ENCODE measurements at places on chromosomes 5 and 9. TPM values are rescaled to one million over a fixed set of nuclear protein-coding genes. Genes with fewer than 3 reads are reported as not detected.

GRCh38 chr9:69743930-69744329 is 15.9 kb downstream of the PTAR1 start:
- no peak for DNase-seq

GRCh38 chr9:110729641-110730040 is 61.0 kb downstream of the MUSK start:
- DNase-seq: no peak

GRCh38 chr5:181133610-181134231 is 2.8 kb upstream of the OR2V1 start:
- DNase-seq: no peak

The GRIA1 gene
- polyA plus RNA-seq: not detected

The FOXD4 gene
- polyA plus RNA-seq: not detected

DNA sequence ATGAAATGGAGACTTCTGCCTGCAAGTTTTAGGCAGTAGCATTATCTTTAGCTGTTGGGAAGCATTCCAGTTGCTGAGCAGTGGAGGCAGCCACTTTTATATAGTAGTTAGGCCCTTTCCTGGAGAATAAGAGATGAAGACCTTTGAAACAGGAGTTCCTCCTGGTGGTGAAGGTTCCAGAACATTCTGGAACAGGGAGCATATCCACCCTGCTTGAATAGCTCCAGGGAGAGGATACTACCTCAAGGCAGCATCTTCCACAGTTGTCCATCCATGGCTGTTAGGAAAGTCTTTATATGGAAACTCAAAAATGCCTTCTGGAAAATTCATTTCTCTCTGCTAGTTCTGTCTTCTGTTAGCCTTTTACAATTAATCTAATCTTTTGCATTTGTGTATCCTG is 3.0 kb downstream of the ASPN start:
- no peak for DNase-seq

GRCh38 chr9:112720113-112720780 is 2.3 kb upstream of the INIP start:
- DNase-seq: no peak

The OR5C1 gene
- not detected for polyA plus RNA-seq

DNA sequence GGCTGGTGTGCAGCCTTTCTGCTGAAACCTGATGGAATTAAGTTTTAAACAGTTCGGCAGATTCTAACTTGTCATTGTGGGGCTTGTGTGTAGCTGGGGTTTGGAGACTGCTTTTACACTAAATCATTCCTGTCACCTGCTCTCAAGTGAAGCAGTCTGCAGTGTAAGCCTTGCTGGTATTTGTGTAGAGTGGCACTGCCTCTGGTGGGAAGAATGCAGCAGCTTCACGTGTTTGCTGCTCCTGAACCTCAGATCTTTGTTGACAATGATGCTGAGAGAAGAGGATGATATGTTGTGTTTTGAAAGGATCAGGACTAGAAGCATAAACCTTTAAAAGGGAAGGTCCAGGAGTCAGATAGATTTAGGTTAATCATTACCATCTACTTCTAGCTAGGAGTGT is 88.1 kb downstream of the KDM4C start:
- no peak for DNase-seq

GRCh38 chr5:175351126-175351525 is 92.9 kb downstream of the DRD1 start:
- no peak for DNase-seq

DNA sequence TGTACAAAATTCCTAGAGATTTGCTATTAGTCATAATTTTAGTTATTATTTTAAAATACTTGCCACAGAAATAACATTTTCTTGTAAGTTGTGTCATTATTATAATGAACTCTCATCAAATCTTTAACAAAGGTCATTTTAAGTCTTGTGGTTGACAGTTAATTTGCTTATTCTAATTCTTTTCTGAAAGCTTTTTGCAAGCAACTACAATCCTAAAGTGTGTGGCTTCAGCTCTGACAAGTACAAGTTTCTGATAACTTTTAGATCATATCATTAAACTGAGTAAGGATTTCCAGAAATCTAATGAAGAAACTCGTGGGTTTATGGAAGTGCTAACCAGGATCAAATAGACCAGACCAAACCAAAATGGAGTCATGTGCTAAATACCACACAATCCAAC is 86.4 kb downstream of the SFXN1 start:
- DNase-seq: no peak

DNA sequence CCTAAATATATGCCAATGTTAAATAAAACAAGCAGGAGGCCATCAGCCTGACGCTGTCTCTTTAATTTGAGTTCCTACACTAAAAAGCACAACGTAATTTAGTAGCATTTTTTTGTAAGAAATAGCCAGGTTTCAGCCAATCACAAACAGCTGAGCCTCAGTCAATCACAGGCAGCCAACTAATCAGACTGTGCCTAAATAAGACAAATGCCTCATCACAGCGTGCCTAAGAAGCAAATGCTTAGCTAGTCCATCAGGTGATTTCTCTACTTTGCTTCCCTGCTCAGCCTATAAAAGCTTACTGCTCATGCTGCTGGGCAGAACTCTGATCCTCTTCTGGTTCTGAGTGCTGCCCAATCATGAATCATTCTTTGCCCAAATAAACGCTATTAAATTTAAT is 38.3 kb upstream of the RORB start:
- DNase-seq: no peak

GRCh38 chr9:2928411-2928810 is 84.5 kb upstream of the PUM3 start:
- no peak for DNase-seq

The HMMR gene
- 0.98 TPM for polyA plus RNA-seq

DNA sequence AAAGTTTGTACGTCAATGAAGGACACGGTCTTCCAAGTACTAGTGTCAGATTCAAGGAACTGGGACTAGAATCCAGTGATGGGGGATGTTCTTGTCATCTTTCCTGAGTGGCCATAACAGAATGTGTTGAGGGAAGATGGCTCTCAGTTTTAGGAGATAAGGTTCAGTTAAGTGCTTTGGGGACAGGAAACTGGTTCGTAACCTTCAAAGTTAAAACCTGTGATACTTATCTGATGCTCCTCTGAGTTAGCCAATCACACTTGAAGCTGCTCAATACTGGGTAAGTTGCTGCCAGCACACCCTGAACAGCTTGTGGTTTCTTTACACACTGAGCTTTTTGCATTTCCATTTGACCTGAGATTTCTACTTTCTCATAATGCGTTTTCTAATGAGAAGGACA is 64.4 kb downstream of the PIK3R1 start:
- DNase-seq: peak; percentile 69

The ARSI gene
- polyA plus RNA-seq: not detected

The C1QTNF3 gene
- 0.27 TPM for polyA plus RNA-seq

The SLC12A7 gene
- 9.7 TPM for polyA plus RNA-seq

GRCh38 chr5:6166698-6167394 is 211.5 kb downstream of the MED10 start:
- DNase-seq: no peak

DNA sequence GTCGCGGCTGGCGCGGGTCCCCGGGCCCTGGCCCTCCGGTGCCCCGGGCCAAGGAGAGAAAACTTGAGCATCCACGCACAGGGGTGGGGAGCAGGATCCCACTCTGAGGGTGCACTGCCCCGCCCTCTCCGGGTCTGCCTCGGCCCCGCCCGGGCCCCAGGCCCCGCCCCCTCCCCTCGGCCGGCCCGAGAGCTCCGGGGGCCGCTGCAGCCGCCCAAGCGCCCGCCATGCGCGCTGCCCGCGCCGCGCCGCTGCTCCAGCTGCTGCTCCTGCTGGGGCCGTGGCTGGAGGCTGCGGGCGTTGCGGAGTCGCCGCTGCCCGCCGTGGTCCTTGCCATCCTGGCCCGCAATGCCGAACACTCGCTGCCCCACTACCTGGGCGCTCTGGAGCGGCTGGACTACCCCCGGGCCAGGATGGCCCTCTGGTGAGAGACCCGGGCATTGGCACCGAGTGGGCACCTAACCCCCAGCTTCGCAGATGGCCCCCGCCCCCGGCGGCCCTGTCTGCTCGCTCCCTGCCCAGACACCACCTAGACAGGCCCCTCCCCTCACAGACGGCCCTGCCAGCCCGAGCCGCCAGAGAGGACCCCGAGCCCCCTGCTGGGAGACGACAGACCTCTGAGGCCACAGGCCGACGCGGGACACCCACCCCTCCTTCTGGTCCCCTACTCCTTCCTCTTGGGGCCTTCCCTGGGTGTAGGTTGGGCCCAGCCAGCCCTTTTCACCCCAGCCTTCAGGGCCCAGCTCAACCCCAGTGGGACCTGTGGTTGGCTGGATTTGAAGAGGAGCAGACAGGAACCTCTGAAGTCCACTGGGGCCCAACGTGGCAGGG is at the start of gene CERCAM:
CERCAM (plus strand) TSS at position 207 of the 831 bp plus-strand sequence; CDS start at position 228, 21 bp downstream.
- DNase-seq: peak; percentile 49

- DNase-seq: no peak
Measured at GRCh38 chr9:137989999-137990715, 112.6 kb downstream of the CACNA1B start.

The LHX6 gene
- polyA plus RNA-seq: not detected

DNA sequence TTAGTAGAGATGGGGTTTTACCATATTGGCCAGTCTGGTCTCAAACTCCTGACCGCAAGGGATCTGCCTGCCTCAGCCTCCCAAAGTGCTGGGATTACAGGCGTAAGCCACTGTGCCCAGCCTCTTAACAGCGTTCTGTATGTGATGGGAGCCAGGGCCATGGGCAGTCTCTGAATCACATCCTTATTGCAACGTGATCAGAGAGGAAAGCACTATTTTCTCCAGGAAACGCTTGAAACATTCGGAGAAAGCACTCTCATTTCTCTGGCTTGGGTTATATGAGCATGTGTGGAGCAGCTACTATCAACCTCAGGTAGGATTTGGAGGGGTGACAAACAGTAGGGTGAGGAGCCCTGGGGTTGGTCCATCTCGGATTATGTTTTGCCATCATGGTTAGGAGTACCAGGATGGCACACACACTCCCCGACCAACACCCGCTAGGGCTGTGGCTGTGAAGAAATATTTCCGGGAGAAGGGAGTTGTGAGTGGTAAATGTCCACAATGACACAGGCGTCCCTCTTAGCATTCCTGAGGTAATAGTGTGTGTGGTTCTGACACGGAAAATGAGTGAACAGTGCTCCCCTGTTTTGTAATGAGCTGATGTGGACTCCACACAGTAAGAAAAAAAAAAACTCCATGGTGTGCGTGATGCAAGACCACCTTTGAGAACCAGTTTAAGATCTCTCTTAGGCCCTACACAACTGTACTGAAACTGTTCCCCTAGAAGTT is 406.2 kb upstream of the ZNF608 start:
- DNase-seq: no peak

DNA sequence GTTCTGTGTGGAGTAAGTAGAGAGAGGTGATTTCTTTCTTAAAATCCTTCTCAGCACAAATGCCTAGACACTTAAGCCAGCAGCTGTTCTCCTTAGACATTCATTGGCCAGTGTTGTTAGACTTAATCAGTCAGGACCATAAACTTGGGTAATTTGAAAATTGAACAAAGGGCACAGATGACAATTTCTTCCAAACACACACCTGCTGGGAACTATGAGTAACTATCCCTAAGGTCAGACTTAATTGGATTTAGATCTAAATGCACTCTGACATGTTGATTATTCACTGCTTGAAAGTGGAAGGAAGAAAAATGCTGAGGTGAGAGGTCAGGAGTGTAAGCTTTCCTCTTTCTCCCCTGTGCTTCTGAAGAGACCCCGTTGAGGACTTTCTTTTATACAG is 1083.7 kb upstream of the DMAC1 start:
- no peak for DNase-seq

DNA sequence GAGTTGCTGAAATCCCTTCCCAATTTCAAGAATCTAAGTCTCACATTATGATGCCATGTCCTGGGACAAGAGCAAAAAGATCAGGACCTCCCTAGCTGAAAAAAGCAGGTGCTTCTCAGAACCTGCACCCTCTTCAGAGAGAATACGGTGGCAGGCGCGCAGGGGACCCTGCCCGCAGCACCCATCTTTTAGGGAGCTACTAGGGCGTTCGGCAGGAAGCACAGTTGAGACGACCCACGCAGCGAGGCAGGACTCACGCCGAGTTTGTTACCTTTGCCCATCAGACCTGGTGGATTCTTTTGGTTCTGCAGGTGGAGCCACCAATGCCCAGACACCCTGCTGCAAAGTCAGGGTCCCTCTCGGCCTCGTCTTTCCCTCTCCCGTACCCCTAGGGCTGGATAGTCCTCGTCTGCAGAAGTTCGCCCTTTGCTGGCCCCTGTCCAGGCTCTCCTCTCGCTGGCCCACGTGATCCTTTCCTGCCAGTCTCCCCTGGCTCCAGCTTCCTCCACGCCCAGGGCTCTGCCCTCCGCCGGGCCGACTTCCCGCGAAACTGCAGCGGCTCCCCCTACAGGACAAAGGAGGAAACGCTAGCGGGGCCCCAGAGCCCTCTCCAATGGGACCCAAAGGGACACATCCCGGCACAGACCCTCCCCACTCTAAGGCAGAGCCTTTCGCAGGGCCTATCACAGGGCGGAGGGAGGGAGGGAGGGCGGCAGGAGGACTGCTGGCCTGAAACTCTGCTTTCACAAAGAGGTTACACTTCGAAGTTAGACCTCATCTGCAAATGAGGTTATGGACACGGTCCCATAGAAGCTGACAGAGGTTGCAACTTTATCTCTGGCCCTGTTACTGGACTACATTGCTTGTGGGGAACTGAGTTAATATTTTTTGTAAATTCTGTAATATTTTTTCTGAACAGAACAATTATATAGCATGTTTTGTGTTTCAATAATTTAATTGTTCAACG is 28.8 kb downstream of the TMEM174 start:
- DNase-seq: peak; percentile 63

The GGTA1 gene
- polyA plus RNA-seq: 0.26 TPM
